Fibroblast of skin of right quadriceps (primary cell): ENCODE measurements at places on chromosomes 2 and 18.

GRCh38 chr18:74166386-74166785 lies 18.1 kb downstream of the TIMM21 start:
- no peak for DNase-seq

DNA sequence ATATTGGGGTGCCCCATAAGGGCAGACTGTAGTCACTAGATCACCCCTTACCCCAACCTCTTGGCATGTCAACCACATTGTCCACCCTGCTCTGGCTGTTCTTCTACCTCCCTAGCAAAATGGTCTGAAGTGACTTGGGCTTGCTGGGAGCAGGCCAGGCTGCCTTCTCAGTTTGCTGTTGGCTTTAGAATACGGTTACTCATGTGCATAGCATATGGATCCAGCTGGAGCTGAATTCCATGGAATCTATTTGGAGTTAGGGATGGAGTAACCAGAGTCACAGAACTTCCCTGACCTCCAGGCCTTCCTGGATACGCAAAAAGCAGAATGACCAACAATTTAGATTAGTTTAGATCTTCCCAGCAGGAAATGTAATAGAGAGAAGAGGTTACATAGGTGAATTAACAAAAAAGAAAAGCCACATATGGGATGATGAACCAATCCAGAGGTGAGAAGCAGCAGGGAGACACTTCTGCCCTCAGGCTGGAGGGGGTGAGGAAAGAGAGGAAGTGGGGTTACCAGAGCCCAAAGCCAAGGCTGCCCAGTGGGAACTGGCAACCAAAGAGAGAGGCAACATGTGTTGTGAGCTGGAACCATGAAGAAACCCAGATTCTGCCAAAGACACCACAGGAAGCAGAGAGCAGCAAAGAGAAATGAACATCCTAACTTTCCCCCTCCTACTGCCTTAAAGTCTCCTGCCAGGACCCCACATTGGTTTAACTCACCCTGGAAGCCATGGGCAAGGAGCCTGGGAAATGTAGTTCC lies 26.1 kb downstream of the PKDCC start:
- DNase-seq = no peak

DNA sequence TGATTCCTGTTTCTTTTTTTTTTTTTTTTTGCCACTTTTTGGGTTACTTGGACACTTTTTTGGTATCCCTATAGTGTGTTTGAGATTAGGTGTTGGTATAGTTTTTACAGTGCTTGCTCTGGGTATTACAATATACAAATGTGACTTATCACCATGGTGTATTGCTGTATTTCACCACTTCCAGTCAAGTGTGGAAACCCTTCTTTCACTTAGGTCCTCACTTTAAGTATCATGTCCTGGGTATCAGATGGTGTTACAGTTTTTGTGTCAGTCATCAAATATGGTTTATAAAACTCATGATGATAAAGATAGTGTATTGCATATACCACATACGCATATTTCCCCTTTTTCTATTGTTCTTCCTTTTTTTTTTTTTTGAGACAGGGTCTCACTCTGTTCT lies 1.8 kb downstream of the ATP9B start:
- no peak for DNase-seq

DNA sequence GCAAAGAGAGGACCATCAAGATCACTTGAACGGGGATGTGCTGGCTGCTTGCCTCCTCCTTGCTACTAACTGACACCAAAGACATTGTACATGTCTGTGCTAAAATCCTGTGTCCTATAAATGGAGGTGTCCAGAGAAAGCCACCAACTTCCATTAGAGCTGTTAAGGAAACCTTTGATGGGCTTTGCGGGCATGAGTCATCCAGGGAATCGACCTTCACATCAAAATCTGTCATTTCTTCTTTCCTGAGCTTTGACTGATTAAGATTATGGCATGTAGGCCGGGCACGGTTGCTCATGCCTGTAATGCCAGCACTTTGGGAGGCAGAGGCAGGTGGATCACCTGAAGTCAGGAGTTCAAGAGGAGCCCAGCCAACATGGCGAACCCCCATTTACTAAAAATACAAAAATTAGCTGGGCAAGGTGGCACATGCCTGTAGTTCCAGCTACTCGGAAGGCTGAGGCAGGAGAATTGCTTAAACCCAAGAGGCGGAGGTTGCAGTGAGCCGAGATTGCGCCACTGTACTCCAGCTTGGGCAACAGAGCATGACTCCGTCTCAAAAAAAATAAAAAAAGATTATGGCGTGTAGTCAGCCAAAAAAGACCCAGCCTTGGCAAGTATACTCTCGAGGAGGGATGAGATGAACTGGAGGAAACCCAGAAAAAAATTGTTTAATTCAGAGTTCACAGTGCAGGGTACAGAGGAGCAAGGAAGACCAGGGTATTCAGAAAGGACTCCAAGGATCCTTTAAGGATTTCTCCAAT lies 115.8 kb downstream of the CABLES1 start:
- no peak for DNase-seq

DNA sequence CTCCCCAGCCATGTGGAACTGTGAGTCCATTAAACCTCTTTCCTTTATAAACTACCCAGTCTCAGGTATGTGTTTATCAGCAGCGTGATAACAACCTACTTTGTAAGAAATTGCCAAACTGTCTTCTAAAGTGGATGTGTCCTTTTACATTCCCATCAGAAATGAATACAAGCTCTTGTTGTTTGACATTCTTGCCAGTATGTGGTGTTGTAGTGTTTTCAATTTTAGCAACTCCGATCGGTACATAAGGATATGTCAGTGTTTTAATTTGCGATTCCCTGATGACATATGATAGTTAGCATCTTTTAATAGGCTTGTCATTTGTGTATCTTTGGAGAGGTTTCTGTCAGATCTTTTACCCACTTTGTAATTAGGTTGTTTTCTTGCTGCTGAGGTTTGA lies 1156.3 kb upstream of the CRIM1 start:
- DNase-seq = no peak

DNA sequence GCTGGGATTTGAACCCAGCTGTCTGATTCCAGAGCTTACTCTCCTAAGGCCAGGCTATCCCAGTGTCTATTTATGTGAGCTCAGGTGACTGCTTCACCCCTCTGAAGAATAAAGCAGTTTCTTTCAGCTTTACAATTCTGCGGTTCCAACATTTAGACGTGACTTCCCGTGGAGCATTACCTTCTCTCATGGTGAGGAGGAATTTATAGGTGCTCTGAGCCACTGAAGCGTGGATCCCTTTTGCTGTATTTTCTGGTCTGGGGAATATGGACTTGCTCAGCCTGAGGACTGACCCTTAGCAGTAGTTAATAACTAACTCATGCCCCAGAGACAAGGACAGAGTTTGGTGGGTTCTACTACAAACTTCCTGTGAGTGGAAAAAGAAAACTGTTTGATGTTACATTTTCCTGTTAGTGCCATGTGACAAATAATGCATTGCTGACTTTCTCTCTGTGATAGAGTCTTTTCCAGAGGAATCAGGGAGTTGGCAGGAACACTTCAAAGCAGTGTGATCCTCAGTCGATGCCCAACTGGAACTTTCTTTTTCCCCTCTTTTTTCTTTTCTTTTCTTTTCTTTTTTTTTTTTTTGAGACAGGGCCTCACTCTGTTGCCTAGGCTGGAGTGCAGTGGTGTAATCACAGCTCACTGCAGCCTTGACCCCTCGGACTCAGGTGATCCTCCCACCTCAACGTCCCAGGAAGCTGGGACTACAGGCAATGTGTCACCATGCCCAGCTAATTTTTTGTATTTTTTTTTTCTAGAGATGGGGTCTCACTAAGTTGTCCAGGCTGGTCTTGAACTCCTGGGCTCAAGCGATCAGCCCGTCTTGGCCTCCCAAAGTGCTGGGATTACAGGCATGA lies 21.9 kb downstream of the CASP10 start:
- no peak for DNase-seq
